Hematopoietic multipotent progenitor cell treated with erythropoietin and hydrocortisone succinate and interleukin-3 and kit ligand, for 4 days (in vitro differentiated cells): ENCODE measurements at places on chromosomes 4 and X.

- DNase-seq = peak; percentile 33
Observed at GRCh38 chr4:169803413-169803812, 45.7 kb upstream of the HPF1 start.

DNA sequence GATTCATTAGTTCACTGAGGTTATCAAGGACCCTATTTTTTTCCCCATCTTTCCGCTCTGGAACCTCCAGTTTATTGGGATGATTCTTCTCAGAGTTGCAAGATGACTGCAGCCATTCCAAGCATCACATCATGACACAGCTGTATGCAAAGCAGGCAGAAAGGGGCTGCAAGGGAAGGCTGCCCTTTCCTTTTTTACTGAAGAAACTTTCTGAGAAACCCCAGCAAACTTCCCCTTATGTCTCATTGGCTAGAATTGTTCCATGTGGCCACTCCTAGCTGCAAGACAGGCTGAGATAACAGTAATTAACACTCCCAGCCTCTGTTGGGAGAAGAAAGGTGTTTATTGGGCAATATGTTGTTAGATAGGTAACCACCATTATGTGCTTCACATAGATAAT lies 102.6 kb downstream of the SATL1 start:
- no peak for DNase-seq

GRCh38 chr4:66219401-66219800 lies 549.1 kb upstream of the EPHA5 start:
- DNase-seq = no peak

DNA sequence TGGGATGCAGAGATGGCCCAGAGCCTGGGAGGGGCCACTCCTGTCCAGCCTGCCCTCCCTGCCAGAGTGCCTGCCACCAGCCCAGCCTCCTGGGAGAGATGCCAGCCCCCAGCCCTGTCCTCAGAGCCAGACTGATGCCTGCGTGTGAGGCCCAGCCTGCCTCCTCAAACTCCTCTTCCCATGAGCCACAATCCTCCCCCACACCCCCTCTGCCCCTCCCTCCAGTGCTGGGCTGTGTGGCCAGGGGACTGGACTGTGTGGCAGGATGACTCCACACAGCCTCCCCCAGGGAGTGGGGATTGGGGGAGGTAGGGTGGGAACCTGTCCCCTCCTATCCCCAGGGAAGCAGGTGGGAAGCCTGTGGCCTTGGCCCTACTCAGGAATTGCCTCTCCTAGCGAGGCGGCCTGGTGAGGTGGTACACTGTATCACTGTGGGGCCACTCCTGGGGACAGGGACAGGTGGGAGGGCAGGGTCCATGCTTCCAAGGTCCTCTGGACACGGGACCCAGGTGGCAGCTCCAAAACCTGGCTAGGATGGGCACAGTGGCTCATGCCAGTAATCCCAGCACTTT lies 4.3 kb upstream of the SH3BP2 start:
- DNase-seq = no peak

DNA sequence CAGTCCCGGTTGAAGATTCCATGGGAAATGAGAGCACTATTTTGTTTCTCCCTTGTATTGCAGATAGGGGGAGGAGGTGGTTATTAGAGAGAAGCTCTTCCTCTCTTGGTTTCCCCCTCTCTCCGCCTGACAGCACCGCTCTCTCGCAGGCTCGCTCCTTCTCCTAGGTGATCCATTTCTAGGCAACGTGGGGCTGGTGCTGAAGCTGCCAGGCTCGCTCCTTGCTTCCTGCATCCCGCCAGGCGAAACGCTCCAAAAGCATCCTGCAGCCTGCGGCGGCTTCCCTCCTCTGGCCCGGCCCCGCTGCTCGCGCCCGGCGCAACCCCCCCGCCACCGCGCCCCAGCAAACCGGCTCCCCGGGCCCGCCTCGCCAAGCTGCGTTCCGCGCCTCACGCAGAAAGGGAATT lies at the start of gene GRID2:
TSS of gene GRID2 (plus strand) at position 346 of the 407 bp plus-strand sequence.
- no peak for DNase-seq

DNA sequence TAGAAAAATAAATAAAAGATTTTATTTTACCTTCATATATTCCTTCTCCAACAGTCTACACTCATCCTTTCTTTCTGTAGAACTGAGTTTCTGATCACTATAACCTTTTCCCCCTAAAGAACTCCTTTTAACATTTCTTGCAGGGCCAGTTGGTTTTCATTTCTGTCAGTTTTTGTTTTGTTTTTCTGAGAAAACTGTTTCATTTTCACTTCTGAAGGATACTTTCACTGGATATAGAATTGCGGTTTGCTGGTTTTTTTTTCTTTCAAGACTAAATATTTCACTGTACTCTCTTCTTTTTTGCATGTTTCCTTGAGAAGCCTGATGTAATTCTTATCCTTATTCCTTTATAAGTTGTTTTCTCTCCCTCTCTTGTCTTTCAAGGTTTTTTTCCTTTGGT lies 90.4 kb upstream of the EOLA2 start:
- DNase-seq = no peak

- DNase-seq = no peak
Observed at GRCh38 chrX:132267392-132267791, 48.1 kb upstream of the RAP2C start.

DNA sequence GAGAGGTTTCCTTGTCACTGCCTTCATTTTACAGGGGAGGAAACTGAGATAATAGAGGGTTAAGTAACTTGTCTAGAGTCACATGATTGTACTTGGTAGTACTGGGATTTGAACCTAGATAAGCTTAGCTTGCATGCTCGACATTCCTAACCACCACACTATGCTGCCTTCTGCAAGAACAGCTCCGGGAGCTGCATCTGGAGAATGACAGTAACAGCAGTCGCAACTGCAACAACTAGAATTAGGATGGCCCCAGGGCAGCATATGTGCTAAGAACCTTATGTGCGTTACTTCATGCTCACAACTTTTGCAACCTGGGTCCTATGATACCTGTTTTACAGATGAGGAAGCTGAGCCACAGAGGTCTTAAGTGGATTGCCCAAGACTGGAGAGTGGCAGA lies 89.5 kb upstream of the LCORL start:
- DNase-seq = no peak

- no peak for DNase-seq
Observed at GRCh38 chr4:136810626-136811025, 721.7 kb downstream of the PCDH18 start.

DNA sequence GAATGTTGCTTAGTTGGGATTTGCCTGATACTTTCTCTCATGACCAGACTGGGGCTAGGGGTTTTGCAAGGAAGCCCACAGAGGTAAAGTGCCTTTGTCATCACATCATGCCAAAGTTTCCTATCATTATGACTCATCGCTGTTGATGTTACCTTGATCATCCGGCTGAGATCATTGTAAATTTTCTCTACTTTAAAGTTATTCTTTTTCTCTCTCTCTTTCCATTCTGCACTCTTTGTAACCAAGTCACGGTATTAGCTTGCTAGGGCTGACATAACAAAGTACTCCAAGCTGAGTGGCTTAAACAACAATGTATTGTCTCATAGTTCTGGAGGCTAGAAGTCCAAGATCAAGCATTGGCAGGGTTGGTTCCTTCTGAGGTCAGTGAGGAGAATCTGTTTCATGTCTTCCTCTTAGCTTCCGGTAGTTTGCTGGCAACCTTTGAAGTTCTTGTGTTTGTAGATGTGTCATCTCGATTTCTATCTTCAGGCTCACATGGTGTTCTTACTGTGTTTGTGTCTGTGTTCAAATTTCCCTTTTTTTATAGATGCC lies 113.0 kb downstream of the DTHD1 start:
- DNase-seq = no peak

- peak; percentile 69 for DNase-seq
Observed at GRCh38 chr4:25861951-25862410, 807 bp downstream of the SEL1L3 start.

DNA sequence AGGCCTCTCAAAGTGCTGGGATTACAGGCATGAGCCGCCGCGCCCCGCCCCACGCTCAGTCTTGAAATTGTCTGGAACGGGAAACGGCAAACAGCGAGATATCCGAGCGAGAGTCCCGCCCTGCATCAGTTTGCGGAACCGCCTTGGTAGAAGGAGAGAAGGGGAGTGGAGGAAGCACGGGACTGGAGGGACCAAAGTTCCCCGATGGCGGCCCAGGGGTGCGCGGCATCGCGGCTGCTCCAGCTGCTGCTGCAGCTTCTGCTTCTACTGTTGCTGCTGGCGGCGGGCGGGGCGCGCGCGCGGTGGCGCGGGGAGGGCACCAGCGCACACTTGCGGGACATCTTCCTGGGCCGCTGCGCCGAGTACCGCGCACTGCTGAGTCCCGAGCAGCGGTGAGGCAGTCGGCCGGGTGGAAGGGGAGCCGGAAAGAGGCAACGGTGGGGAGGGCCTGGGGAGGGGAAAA lies at the start of gene BST1:
TSS of gene BST1 (plus strand) at position 125 of the 463 bp plus-strand sequence. CDS start at position 205, 80 bp downstream.
- peak; percentile 89 for DNase-seq

DNA sequence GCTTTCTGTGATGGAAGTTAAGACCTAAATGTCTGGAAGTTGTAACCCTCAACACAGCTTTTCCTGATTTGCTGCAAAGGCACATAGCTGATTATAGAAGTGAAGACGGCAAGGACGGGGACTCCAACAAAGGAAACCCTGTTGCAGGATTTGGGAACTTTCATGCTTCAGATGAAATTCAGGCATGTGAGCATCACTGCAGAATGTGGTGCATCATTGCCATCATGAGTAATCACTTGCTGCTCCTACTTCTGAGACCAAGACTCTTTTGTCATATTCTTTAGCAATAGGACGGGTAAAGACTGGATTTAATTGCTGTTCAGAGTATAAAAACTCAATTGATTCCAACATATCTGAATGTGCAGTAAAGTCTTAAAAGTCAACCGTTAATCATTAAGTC lies 35.8 kb downstream of the YIPF6 start:
- DNase-seq = no peak

DNA sequence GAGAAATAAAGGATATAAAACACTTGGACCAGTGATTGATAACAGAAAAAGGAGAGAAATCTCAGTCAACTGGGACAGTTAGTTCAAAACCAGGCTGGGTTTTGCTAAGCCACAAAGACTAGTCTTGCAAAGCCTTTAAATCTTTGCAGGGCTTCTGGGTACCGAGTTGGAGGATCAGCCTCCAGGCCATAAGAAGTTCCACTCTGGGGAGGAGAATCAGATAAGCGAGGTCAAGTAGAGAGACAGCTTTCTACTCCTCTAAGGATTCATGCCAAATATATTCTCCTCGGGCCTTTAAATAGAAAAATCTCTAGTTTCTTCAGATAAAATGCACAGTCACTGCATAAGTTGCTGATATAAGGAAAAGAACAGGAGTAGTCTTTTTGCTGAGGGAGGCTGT lies 92.7 kb downstream of the MFAP3L start:
- DNase-seq = no peak

GRCh38 chr4:111937368-111937767 lies 207.9 kb upstream of the FAM241A start:
- peak; percentile 60 for DNase-seq

- DNase-seq = peak; percentile 83
Observed at GRCh38 chrX:47030339-47030738, 47.9 kb upstream of the RGN start.

DNA sequence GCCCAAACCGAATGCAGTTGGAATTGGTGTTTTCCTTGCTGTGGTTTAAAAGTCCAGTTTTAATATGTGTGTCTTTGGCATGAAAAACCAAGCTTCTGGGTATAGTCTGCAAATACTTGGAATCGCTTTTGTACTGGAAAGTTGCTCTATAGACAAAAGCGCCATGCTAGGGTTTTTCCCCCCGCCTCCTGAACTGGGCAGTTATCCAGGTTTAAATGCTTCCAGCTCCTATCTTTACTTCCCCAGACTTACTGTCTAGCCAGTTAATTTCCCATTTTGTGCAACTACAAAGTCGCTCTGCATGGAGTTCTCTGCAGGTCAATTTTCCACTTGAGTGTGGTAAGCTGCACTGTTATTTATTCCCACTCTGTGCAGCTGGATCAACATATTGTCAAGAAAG lies 2.7 kb downstream of the RASL11B start:
- DNase-seq = no peak

GRCh38 chr4:65170768-65171514 lies 499.3 kb downstream of the EPHA5 start:
- DNase-seq = no peak

DNA sequence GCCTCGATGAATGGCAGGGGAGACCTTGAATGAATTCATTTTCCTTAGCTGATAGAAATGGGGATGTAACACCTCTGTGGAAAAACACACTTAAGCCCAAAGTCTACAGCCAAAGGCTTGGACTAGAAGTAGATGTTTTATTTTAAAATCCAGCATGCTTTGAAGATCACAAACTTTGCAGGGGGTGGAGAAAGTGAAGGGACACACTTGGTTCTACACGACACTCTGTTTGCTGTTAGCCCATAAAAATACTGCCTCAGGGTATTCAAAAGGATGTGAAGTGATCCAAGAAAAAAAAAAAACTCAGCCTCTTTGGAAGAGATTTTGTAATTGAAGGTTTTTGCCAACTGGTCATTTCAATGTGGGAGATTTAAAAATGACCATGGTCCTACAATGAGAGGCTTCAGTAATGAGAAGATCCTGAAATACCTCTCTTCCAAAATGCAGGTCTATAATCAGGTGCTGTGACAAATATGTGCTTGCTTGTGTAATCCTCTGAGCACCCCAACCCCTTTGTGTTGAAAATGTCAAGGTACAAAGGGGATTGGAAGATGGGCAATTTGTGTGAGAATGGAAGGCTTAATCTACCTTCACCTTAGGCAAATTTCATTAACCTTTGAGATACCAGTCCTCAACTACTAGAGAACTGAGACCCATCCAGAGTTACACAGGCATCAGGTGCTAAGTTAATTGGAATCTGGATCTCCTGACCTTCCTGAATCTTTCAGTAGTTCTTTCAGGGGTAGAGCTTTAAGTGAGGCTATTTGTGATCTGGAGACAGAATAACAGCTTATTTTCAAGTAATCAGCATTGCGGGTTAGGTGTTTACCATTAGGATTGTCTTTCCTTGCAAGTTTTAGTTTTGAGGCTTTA lies 82.5 kb downstream of the HS6ST2 start:
- DNase-seq = no peak

DNA sequence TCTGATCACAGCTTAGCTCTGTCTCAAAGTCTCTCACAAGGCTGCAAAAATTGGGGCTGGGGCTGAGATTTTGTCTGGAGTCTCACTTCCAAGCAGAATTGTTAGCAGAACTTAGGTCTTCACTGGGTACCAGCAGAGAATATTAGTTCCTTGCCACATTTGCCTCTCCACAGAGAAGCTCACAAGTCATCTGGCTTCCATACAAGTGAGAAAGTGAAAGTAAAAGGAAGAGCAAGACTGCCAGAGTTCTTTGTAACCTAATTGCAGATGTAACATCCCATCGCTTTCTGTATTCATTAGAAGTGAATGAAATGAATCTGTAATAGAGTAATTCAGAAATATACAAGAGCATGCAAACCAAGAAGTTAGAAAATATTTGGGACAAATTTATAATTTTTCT lies 624.1 kb upstream of the GNPDA2 start:
- peak; percentile 25 for DNase-seq

DNA sequence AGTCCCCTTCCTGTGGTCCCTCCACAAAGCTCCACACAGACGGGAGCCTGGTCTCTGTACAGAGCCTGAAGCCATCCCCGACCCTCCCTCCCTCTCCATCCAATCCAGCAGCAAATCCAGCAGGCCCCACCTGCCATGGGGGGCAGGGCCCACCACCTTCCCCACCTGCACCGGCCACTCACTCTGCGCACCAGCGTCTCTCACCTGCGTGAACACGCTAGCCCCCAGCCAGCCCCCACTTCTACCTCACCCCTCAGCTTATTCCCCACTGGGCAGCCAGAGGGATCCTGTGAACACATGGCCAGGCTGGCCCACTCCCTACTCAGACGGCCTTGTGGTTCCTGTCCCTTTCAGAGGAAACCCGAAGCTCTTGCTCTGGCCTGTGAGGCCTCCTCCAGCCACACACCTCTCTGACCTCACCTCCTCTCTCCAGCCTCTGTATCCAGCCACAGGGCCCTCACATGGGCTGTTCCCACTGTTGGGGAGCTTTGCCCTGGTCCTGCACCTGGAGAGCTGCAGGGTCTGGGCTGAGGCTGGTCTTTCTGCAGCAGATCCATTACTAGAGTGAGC lies 70.9 kb downstream of the WFS1 start:
- DNase-seq = no peak
